ENCODE measurements at places on chromosomes 3 and 15.

DNA sequence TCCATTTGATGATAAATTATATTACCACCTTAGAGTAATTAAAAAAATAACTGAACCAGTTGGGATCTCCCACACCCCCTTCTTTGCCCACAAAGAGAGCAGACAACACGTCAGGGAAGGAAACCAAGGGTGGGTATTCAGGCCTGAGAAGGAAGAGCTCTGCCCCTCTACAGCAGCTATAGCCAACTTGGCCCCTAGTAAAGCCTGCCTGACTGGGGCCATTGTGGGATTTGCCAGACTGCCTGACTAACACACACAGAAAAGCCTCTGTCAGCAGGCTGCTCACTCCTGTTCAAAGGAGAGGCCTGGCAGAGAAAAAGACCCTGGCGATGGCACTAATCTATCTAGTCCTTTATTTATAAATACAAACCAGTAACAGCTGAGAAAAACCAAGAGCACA lies 41.4 kb downstream of the ATP8B4 start:
- no peak overlapping the region for H3K27ac ChIP-seq
- DNase-seq = no peak
- peaks cover 10% of the 10 kb centered on the region for H3K27me3 ChIP-seq
- no peaks in the 10 kb centered on the region for H3K4me1 ChIP-seq
- no peak overlapping the region for H3K4me3 ChIP-seq

GRCh38 chr15:92845126-92845508 lies 55.0 kb upstream of the CHD2 start:
- DNase-seq = no peak
- H3K4me1 ChIP-seq = peaks cover 15% of the 10 kb centered on the region
- no peaks in the 10 kb centered on the region for H3K27me3 ChIP-seq
- no peak overlapping the region for H3K4me3 ChIP-seq

- no peaks in the 10 kb centered on the region for H3K4me1 ChIP-seq
- H3K27ac ChIP-seq = no peak overlapping the region
- H3K27me3 ChIP-seq = no peaks in the 10 kb centered on the region
- no peak overlapping the region for H3K4me3 ChIP-seq
These were observed 21.9 kb downstream of the BHLHE40 start for GRCh38 chr3:5001135-5001534.

- no peak overlapping the region for H3K4me3 ChIP-seq
- H3K4me1 ChIP-seq = peaks cover 19% of the 10 kb centered on the region
- no peaks in the 10 kb centered on the region for H3K27me3 ChIP-seq
- DNase-seq = no peak
- H3K36me3 ChIP-seq = no peaks in the 10 kb centered on the region
These were observed 247.8 kb downstream of the ALCAM start for GRCh38 chr3:105614288-105615030.
